ENCODE measurements at places on chromosomes 1 and 21.

- peak; percentile 79 for DNase-seq
These were observed 49.2 kb upstream of the C1orf198 start for GRCh38 chr1:230917284-230918135.

GRCh38 chr1:79161077-79161476 is 154.5 kb upstream of the ADGRL4 start:
- DNase-seq: no peak

DNA sequence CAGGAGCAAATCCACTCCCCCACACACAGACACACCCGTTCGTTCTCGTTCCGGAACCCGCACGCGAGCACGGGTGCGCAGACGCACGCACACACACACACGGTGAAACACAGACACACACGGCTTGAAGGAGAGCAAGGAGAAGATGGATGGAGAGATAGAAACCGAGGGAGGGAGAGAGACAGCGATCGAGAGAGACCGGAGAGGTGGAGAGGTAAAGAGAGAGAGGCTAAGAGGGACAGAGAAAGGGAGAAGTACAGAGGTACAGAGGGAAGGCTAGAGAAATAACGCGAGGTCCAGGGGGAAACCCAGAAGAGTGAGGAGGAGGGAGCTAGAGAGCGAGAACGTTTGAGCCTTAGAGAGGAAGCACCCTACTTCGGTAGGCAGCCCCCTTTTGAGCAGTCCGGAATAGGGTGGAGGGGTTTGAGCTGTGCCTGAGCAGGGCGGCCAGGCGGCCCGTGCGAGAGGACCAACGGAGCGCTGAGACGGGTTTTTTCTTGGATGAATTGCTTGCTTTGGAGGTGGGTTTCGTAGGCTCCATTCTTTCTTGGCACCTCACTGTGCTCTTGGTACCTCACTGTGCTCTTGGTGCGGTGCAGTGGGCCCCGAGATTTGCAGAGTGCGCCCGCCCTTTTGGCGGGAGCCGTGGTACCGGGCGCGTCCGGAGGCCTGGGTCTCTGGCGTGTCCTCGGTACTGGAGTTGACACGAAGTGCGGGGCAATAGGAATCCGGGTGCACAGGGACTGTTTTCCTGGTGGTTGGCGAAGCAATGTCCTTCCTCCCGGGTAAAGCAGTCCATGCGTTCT is 88.4 kb upstream of the RHOU start:
- DNase-seq: peak; percentile 31

DNA sequence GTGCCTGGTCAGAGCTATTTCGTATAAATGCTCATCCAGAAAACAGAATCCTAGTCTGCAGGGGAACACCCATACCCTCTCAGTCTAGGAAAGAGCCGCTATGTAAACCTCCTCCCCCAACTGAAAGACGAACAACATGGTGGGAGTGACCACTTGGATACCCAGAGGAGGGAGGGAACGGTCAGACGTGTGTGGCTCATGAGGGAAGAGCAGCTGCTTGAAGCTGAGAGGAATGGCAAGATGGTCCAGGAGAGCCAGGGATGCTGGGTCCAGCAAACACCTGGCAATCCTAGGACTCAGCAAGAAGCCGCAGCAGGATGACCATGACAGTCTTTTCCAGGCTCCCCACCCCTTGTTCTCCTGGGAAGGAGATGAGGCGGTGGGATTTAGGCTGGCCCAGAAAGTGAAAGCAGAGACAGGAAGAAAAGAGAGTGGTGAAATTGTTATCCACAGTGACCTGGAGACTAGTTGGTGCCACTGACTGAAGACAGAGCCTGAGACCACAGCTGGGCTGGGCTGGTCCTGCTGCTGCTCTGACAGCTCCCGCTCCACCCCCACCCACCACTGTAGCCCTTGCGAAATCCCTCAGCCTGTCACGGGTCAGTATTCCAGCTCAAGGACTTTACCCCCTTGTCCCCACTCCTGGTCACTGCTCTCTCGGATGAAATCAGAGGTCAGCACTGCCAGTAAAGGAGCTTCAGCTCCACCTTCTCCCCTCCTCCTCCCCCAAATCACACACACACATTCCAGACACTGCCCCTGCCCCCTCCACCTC is 3.6 kb downstream of the CERS2 start:
- DNase-seq: no peak

DNA sequence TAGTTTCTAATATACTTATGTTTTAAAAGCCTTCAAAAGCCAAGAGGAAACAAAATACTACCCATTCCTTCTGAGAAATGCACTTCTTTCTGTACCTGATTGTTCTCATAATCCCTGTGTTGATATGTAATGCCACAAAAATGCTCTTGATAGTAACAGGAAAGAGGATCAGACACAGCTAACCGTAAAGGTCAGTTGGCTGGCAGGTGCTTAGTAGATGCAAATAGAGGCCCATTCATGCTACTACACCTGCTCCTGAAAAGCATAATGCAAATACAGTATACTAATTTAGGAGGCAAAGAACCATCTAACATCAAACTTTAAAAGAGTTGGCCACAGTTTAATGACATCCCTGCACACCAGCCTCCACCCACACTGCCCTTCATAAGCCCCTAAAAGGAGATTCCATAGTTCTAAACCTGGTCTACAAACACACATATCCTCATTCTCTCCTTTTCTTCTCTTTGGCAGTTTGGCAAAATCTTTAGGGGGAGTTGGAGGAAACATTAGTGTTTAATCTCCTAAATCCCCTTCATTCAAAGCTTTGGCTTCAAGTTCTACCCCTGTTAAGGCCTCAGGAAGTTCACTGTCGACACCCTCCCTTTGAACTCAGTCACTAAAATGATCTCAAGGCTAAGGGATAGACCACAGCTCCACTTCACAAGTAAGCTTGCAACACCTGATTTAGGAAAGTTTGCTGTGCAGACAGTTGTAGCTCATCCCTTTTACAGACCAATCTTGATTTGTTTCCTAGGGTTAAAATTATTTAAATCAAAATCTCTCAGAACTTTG is 2.9 kb upstream of the CD46 start:
- no peak for DNase-seq

- peak; percentile 5 for DNase-seq
These were observed 692 bp downstream of the SORT1 start for GRCh38 chr1:109396871-109397580.

DNA sequence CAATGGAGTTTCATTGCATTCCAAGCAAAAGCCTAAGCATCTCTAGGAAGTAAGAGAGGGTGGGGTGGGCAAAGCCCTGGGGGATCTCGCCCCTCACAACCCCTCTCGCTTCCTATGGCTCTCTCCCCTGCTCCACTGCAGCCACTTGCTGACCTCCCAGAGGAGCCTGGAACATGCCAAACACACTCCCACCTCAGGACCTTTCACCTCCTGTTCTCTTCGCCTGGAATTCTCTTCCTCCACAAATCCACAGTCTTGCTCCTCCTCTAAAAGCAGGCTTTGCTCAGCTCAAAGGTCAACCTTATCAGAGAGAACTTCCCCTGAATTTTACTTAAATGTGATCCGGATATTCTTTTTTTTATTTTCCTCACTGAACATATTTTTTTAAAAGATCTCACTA is 20.9 kb upstream of the SRRM1 start:
- DNase-seq: no peak

- DNase-seq: no peak
These were observed 11.0 kb upstream of the CDK18 start for GRCh38 chr1:205493241-205494085.

GRCh38 chr1:227280836-227281235 is 37.5 kb downstream of the CDC42BPA start:
- no peak for DNase-seq

- DNase-seq: no peak
These were observed 33.4 kb downstream of the SUCO start for GRCh38 chr1:172566196-172566997.

DNA sequence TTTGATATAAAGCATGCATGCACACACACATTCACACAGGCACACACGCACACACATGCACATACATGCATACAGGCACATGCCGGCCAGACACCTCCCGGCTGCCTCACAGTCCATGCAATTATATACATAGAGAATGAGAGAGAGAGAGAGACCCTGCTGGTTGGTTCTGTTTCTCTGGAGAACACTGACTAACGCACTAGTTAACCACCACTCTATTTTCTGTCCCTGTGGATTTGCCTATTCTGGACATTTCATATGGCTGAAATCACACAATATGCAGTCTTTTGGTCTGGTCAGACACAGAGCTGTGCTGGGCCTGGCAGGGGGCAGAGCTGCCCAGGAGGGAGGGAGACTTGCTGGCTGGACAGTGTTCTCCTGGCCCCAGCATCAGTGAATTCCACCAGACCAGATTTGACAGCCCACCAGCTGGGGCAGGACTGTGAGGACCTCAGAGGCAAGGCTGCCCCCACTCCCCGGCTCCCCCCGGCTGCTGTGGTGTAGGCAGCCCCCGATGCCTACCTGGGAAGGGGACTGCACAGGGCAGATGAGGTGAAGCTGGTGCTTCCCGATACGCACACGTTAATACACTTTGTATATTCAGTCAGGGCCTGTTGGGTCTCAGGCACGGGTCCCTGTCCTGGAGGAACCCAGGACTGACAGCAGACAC is 152.2 kb downstream of the NPHP4 start:
- DNase-seq: no peak

- no peak for DNase-seq
These were observed 356.6 kb downstream of the DSCAM start for GRCh38 chr21:40490408-40490807.

DNA sequence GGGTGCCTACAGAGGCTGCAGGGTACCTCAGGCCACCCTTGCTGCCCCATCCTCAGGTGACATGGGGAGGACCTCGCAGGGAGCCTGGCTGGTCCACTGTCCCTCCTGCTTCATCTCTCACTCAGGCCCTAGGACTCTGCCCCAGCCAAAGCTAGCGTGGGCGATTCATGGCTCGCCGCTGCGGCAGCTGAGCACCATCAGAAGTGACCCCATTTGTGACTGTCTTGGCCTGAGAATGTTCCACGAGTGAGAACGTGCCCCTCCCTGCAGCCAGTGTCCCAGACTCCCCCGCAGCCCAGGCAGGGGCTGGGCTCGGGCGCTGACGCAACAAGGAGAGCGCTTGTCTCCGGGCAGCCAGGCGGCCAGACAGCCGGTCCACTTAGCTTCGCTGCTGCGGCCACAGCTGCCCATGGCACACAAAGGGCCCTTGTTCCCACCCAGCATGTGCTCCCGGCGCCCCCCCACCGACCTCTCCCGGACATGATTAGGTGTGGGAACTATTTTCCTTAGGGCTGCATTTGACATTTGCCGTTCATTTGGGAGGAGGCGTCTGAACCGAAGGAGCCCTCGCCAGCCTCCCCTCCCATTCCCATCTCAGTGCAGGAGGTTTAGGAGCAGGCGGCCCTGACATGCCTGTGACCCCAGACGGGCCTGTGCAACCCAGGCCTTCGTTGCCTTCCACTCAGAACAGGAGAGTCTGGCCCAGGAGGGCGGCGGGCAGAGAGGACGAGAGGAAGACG is 19.3 kb upstream of the POFUT2 start:
- DNase-seq: no peak

- no peak for DNase-seq
These were observed 118.5 kb downstream of the MRPS6 start for GRCh38 chr21:34191876-34192275.

DNA sequence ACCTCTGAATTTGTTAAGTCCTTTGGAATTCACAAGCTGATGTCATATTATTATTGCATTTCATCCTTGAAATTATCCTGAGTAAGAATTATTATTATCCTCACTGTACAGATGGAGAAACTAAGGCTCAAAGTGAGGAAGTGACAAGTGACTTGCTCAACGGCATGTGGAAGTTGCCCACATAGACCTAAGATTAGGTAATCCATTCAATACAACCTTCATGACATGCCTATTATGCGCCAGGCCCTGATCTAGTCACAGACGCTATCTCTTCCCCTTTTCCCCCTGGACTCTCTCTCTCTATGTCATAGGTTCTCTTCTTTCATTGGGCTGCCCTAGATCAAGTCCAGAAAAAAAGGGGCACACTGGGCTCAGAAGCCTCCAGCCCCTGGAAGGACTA is 84.9 kb upstream of the KCNK2 start:
- DNase-seq: no peak

Measured in stimulated activated CD4-positive, alpha-beta T cell treated with anti-CD3 and anti-CD28 coated beads, Interleukin-2, amount 100 ng/mL, for 24 hours (primary cell).